Retina (tissue), 1 donor: ENCODE measurements at places on chromosomes 2 and 18.
A peak's percentile ranks its signal among the peaks of the same experiment; 100 is the strongest.

GRCh38 chr18:78082816-78083215 is 833.2 kb downstream of the GALR1 start:
- no peak for DNase-seq

DNA sequence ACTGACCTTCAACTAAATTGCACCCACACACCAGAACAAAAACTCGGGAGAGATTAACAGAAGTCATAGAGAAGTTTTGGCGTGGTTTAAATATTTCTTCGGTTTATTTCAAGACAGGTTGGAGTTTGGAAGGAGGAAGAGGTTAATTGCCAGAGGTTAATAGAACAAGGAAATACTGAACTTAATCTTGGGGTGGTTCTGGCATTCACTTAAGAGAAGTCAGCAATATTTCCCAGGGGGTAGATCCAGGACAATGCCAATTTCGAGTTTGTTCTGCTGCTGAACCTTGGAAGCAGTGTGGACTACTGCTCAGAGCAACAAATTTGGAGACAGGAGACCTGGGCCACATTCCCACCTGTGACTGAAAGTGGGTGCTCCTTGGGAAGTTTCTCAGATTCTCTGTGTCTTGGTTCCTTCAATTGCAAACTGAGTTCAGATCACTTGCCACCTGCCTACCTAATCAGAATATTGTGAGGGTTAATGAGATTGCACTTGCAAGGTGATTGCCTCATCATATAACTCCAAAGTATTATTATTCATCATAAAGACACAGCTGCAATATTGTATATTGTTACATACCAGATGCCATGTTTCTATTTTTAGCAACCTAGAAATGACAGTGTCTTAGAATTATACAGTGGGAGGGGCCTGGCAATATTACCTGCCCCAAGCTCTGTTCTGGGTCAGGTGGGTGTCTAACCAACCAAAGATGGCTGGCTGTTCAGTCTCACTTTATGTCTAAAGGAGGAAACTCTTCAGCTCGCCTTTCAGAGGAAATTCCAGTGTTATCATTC is 217.4 kb downstream of the CDCA7 start:
- DNase-seq = no peak

- DNase-seq = peak; percentile 32
These were observed 43.3 kb upstream of the SERPINB2 start for GRCh38 chr18:63844254-63844653.

GRCh38 chr18:54052732-54053429 is 171.6 kb downstream of the MBD2 start:
- no peak for DNase-seq

- DNase-seq = no peak
These were observed 168.6 kb upstream of the SIX2 start for GRCh38 chr2:45177870-45178269.

GRCh38 chr18:42706618-42707017 is 408.9 kb downstream of the RIT2 start:
- DNase-seq = no peak

DNA sequence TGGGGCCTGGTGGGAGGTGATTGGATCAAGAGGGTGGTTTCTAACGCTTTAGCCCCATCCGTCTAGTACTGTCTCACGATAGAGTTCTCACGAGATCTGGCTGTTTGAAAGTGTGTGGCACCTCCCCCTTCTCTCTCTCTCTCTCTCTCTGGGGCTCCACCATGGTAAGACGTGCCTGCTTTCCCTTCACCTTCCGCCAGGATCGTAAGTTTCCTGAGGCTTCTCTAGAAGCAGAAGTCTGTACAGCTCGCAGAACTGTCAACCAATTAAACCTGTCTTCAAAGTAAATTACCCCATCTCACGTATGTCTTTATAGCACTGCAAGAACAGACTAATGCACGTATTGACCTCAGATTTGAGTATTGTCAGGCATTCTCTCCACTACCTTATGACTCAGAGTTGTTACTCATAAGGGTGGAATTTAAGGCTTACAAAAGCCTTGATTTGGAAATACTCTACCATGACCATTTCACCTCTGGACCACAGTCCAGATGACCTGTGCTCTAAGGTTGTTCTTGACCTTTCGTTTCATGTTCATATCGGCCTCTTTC is 99.5 kb upstream of the AGAP1 start:
- no peak for DNase-seq

DNA sequence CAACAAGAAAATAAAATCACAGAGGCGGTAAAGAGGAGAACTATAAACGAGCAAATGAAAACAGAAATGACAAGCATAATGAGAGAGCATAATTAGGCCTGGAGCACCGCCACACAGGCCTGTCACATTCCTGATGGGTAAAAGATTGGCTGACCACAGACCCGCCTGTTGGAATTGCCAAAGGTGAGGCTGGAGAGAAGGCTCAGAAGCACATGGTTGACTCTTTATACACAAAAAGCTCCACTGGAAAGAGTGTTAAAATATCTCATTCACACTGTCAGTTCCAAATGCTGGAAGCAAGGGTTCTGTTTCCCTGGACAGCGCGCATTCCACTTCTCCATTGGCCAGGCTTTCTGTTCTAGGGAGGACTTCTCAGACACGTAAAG is 5.9 kb upstream of the LGALSL start:
- peak; percentile 47 for DNase-seq

DNA sequence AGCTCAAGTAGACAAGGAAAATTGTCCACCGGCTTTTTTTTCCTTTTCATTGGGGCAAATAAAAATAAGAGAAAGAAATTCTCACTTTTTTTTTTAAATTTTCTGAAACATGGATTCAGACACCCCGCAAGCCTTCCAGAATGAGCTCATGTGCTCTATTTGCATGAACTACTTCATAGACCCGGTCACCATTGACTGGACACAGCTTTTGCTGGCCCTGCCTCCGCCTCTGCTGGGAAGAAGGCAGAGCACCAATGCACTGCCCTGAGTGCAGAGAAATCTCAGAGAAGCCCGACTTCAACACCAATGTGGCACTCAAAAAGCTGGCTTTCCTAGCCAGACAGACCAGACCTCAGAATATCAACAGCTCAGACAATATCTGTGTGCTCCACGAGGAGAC is 30.2 kb upstream of the TRIM43B start:
- no peak for DNase-seq

DNA sequence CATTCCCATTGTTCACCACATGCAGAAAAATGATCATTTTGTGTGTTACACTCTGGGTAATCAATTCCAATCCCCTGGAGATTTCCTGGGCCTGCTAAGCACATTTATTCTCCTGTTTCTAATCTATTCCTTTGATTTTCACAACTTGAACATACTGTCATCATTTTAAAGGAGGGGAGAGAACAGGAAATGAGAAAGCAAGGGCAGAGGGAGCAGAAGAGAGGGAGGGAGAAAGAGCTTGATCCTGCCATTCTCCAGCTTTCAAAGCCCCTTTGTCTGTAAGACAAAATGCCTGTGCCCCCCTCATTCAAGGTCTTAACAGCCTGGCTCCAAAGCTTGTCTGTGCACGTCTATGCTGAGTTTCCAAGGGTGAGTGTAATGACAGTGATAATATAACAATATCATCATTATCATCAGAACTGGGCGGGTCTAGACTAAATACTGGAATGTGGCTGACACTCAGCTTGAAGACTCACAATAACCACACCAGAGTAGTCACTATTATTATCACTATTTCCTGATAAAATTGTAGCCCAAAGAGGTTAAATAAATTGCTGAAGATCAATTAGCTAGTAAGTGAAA is 164.4 kb upstream of the KLHL29 start:
- no peak for DNase-seq

DNA sequence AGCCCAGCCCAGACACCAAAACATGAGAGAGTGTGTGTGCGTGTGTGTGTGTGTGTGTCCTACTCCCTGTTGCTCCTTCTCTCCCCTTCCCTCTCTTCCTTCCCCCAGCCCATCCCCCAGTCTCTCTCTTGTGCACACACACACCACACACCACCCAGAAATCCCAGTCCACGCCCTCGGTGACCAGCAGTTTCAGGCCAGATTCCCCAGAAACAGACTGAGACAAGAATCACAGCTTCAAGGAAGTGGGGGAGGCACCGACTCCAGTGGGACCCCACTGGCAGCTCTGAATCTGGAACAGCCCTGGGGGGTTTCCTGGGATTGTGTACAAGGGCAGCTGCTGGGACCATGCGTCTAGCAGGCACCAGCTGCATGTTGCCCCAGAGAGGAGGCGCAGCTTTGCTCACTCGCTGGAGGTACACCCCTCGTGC is 113.5 kb downstream of the NDUFA10 start:
- no peak for DNase-seq

- peak; percentile 81 for DNase-seq
These were observed 542 bp upstream of the CNNM3 start for GRCh38 chr2:96815326-96816126.

DNA sequence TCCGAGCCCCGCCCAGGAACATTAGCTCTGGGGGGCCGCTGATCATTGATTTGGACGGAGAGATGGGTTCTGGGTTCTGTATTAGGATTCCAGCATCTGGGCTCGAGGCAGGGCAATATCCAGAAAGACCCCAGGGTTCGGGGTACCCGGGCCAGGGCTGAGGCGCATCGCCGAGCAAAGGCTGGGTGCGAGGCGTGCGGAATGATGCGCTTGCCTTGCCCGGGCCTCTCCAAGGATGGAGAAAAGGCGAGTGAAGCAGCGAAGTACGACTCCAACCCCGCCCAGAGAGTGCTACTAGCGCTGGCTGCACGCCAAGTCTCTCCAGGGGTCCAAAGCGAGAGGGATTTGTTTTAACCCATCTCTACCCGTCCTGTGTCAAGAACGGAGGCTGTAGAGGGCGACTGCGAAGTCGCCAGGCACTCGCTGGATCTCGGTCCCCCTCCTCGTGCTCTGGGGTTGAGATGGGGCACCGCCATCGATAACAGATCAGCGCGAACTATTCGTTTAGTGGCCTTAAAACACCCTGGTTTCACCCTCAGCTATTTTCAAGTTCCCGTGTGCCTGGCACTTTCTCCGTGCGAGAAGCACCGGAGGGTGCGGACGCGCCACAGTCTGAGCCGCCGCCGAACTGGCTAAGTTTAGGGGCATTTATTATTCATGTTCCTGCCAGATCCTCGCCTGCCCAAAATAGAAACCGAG is 1.9 kb downstream of the ADCYAP1 start:
- peak; percentile 79 for DNase-seq

- DNase-seq = no peak
These were observed 187.9 kb downstream of the BCL11A start for GRCh38 chr2:60365556-60365955.

GRCh38 chr2:238878051-238878735 is 30.3 kb downstream of the TWIST2 start:
- DNase-seq = no peak

GRCh38 chr2:137769406-137769805 is 194.9 kb upstream of the HNMT start:
- no peak for DNase-seq

DNA sequence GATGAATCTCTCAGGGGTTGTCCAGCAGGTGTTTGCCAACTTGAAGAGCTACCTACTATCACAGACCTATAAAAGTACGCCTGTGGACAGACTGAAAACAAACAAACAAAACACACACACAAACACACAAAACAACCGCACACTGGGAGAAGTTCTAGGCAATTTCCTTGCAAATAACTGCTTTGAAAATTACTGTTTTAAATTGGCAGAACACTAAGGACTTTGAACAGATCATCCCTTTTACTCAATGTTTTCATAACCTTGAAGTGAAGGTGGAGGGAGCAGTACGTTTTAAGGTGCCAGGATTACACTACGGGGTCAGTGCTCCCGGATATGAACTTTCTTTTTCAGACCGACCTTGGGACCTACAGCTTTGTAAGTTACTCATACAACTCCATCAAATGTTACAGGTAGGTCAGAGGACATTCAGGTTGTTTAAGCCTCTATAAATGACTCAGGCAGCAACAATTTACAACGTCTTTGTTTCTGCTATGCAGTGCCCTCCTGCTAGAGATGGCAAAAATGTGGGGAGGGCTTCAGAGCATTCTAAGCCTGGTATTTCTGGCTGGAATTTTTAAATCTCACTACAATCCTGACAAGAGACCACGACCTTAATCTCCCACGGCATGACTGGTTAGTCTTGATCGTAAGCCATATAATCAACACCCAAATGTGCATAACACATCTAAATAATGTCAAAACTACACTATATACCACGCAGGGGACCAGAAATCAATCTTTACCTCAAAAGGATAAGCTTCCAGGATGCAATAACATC is 1.4 kb upstream of the SLC20A1 start:
- DNase-seq = no peak

- DNase-seq = no peak
These were observed 2.8 kb upstream of the BOK start for GRCh38 chr2:241555711-241556110.

DNA sequence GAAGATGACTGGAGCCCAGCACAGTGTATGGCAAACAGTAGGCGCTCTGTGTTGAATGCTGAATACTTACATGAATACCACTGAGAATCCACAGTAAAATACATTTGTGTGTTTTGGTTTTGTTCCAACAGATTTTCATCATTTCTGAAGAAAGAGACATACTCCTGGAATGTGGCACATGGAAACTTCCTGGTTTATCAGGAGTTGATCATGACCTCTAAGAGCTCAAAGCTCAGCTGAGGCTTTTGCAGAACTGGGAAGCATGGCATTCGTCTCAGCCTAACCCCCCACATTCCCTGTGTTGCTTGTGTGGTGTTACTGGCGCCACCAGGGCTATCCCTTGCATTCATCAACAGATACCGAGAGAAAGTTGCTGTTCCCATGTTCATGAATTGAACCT is 316.9 kb upstream of the REV1 start:
- no peak for DNase-seq

DNA sequence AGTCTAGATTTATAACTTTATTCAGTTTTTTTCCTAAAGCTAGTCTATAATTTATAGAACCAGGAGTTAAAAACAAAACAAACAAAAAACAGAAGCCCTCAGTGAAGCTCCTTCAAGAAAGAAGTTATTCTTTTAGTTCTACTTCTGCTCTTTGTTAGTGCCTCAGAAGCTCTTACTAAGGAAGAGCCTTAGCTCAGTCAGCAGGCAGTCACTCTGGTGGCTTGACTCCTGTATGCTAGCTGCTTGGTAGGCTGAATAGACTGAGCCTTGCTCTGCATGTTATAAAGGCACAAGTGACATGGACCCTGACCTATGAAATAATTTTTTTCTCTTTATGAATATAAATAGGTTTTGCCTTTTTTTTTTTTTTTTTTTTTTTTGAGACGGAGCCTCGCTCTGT is 24.8 kb downstream of the NCOA1 start:
- no peak for DNase-seq

GRCh38 chr2:57920342-57920939 is 126.2 kb upstream of the VRK2 start:
- DNase-seq = no peak

- DNase-seq = peak; percentile 55
These were observed 105.9 kb downstream of the SRBD1 start for GRCh38 chr2:45505138-45505537.

GRCh38 chr2:52128081-52128480 is 1096.1 kb upstream of the NRXN1 start:
- no peak for DNase-seq

DNA sequence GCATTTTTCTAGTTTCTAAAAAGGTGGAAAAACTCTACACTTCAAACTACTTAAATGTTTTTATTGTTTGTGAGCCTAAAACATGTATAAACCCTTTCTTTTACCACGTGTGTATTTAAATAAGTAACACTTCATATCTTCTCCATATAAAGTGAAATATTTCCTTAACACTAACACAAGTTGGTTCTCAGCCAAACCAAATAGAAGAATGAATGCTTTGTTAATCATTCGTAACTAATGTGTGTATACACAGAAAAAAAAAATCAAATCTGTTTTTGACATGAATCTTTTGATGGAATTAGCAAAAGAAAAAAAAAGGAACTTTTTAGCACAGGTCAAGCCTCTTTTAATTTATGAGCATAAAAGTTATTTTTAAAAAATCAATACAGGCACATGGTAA is 89.3 kb downstream of the EHBP1 start:
- DNase-seq = no peak
